Stimulated activated CD8-positive, alpha-beta memory T cell treated with anti-CD3 and anti-CD28 coated beads, Interleukin-15, amount 100 ng/mL, for 48 hours (primary cell): ENCODE measurements at places on chromosomes 3 and 15.

GRCh38 chr3:14142567-14143270 lies 17.9 kb downstream of the TMEM43 start:
- DNase-seq, result peak; percentile 44

DNA sequence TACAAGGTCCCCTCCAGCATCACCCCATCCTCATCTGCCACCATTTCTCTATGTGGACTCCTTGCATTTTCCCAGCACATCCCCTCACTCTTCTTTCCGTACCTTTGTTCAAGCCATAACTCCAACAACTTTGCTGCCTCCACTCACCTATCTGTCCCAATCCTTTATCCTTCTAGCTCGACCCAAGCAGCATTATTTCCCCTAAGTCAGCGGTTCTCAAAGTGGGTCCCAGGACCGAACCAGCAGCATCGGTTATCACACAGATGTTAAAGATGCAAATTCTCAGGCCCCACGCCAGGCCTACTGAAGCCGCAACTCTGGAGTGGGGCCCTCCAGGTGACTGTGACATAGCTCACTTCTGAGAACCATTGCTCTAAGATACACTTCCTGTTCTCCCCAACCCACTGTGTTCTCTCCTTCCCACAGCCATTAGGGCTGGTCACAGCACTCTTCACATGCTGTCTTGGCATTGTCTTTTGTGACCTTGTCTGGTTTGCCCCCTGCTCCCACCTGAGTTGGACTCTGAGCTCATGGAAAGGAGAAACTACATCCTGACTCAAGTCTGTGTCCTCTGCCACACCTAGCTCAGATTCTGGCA lies 56.2 kb downstream of the AAGAB start:
- DNase-seq, result no peak

DNA sequence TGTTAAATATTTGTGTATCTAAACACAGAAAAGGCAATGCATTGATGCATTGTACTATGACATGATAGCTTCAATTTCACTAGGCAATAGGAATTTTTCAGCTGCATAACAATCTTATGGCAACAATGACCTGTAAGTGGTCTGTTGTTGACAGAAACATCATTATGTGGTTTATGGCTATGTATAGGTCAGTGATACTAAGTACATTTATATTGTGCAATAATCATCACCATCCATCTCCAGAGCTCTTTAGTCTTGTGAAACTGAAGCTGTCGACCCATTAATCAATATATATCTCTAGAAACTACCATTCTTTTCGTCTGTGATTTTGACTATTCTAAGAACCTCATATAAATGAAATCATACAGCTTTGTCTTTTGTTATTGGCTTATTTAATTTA lies 200.1 kb upstream of the ZNF717 start:
- DNase-seq, result no peak

DNA sequence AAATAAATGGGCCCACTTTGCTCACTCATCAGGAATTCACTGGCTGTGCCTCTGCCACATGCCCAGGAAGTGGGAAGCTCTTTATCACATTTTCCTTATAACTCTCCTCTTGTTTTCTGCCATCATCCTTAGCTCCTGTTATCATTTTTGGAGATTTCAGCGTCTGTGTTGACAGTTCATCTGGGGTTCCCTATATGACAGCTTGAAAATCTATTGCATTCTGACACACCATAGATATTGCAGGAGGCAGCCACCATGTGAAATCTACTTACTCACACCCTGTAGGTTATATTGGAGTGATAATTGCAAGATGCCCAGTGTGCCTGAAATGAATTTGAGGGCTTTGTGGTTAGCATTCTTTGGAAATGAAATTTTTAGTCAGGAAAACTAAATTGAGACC lies 132.9 kb downstream of the RYR3 start:
- no peak for DNase-seq

DNA sequence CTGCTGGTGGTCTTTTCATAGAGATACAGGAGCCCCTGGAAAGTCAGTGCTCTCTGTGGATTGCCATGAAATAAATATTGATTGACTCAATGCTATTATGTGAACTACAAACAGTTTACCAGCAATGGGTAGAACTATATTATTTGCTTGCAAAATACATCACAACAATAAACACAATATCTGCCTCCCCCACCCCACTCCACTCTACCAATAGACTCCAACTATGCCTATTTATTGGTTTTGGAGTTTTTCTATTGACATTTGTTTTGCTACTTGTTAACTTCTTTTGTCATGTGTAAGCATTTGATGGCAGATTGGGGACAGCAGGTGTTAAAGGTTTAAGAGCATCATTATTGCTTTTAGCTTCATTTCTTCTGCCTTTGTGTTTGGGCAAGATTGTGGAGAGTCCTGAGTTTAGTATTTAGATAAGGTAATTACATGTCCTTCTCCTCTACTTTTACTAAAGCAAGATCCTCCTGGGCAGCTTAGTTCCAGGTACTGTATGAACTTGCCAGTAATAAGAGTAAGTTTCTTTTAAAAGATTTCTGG lies 8.3 kb downstream of the FNDC3B start:
- DNase-seq, result no peak

GRCh38 chr3:39232859-39233258 lies 40.5 kb upstream of the XIRP1 start:
- DNase-seq, result no peak

- no peak for DNase-seq
Observed at GRCh38 chr15:53034767-53035245, 244.7 kb upstream of the ONECUT1 start.

GRCh38 chr3:188571531-188572095 lies 417.7 kb downstream of the LPP start:
- no peak for DNase-seq

DNA sequence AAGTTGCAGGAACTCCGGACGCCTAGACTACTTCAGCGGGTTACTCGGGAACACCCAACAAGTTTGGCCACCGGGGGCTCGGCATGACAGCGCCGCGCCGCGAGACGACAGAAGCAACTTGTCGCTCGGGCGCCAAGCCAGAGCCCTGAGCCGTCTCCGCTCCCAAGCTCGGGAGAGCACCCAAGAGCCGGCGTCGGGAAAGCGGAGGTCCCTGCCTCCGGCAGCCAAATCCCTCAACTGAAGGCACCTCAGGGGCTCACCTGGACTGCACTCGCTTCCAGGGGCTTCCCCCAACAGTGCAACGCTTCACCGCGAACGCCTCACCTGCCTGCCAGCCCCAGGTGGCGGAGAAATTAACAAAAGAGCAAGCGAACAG lies 640 bp downstream of the MB21D2 start:
- peak; percentile 22 for DNase-seq

DNA sequence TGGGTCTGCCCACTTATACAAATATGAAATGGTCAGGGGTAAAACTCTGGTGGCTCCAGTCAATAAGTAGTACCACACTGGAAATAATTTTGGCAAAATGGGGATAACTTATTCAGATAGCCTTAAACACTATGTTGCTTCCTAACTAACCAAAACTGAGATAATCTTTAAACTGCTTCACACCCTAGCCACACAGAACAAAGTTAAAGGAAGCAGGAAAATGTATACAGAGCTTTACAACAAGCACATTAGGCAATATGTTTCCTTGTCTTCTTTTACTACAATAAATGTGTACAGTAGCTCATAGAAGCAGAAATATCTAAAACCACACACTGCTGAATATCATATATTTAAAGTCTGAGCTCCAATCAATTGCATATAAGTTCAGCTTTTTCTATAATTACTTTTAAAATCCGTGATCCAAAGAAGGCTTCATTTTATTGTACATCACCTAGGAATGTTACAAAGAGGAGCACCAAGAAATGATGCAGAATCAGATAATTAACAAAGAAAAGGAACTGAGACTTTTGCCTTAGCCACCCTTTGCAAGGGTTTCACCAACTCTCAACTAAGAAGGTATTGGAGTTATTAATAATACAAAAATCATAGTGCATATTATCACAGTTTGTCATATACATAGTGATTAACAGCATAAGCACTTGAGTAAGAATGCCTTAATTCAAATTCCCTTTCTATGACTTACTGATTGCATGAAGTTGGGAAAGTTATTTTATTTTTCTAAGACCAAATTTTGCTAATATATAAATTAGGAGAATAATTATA lies 9.2 kb upstream of the SSR3 start:
- DNase-seq, result no peak

DNA sequence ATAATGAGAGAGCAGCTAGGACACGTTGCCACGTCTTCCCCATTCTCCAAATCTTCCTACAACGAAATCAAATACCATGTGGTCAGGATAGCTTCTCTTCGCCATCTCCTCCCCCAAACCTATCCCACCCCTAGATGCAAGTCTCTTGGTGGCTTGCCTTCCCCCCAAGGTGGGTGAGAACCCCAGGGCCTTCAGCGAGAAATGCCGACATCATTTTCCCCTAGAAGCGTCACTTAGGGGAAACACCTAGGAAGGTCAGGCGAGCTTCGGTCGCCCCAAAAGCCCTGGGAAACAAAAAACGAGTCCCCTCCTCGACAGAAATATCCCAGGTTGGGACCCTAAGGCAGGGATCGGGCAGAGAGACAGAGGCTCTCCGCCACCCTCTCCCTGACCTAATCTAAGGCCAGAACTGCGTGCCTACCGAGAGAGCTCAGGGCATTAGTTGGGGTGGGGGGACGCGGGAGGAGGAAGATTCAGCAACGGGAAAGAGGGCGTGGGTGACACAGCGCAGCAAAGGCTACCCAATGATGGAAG lies 502 bp downstream of the DPH3 start:
- DNase-seq, result no peak

DNA sequence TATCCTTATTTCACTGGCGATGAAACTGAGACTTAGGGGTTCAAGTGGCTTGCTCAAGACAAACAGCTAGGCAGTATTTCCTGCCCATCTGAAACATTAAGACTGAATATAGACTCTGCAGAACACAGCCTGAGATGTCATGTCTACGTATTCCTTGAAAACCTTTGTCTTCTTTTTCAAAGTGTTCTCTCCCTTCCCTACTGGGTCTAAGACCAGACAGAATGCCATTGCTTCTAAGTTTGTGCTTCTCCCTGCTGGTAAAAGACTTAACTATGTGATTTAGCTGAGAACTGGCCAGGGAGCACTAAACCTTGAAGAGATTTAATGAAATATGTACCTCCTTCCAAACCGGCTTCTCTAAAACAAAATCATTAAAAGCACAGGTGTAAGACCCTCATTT lies 9.9 kb downstream of the BCL6 start:
- DNase-seq, result no peak

DNA sequence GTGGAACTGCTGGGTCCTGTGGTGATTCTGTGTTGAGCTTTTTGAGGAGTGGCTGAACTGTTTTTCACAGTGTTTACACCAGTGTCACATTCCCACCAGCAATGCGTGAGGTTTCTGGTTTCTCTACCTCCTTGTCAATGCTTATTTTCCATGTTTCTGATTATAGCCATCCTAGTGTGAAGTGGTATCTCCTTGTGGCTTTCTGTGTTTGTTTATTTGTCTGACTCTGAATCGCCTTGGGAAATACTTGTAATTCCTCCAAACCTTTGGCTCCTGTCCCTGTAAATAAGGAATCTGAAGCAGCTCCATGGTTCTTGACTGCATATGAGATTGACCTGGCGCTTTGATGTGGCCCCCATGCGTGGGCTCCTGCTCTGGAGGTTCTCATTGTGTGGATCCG lies 20.6 kb downstream of the FAN1 start:
- no peak for DNase-seq

DNA sequence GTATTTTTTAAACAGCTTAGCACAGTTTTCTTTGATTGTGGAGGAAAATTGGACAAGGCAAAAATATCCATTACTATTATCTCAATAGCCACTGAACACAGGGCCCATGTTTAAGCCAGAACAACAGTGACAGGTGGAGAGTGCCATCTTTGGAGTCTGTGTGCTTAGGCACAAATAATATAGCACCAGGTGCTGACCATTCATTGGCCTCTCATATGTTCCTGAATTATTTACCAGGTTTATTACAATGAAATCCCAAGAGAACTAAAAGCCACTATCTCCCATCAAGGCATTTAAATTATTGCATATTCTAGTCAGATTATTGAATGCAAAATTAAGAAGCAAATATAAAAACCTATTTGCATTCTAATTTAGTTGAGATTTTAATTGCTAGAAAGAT lies 39.6 kb downstream of the GPR156 start:
- DNase-seq, result no peak

GRCh38 chr3:170179432-170179831 lies 2.1 kb downstream of the PHC3 start:
- no peak for DNase-seq

DNA sequence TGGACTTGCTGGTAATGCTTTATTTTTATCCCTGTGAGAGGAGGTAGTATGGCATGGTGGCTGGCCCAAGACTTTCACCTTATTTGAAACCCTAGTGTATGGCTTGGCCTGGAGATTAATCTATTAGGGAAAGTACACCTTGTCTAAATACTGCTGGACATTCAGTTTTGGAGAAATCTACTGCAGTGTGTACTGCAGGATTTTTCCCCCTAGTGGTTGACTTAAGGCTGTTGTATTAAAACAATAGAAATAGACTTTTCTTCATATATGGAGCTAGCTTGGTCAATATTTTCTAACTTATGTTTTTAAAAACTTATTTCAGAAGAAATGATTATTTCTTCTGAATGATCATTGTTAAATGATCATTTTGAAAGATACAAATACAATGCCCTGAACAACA lies 13.9 kb upstream of the SLITRK3 start:
- no peak for DNase-seq

DNA sequence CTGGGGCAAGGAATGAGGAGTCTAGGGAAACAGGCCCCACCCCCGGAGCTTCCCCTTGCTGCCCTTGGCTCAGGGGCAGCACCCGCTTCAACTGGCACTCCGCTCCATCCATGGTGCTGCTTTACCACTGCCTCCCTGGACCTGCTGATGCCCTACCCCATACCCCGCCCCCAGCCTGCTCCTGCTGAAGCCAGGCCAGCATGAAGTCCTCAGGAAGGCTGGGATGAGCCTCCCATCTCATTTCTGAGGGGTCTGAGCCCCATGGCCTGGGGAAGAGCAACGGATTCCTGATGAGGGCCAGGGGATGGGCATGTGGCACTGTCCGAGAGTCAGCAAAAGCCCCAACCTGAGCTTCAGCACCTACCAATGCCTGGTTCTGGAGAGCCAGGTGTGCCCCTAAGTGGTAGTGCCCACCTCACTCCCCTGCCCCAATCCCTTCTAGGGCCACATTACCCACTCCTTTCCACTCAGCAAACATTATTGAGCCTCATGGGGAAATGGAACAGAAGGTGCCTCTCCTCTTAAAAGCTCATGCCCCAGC lies 21.0 kb downstream of the SEC61A1 start:
- DNase-seq, result no peak

GRCh38 chr15:95598251-95598855 lies 732.1 kb upstream of the NR2F2 start:
- no peak for DNase-seq

GRCh38 chr3:22474706-22475445 lies 723.9 kb upstream of the ZNF385D start:
- DNase-seq, result no peak

GRCh38 chr15:62212741-62213140 lies 47.7 kb upstream of the C2CD4B start:
- no peak for DNase-seq
